Stimulated activated CD8-positive, alpha-beta memory T cell treated with anti-CD3 and anti-CD28 coated beads, Interleukin-4, amount 100 ng/mL, for 1 hour (primary cell): ENCODE measurements at places on chromosomes 1 and 21.

DNA sequence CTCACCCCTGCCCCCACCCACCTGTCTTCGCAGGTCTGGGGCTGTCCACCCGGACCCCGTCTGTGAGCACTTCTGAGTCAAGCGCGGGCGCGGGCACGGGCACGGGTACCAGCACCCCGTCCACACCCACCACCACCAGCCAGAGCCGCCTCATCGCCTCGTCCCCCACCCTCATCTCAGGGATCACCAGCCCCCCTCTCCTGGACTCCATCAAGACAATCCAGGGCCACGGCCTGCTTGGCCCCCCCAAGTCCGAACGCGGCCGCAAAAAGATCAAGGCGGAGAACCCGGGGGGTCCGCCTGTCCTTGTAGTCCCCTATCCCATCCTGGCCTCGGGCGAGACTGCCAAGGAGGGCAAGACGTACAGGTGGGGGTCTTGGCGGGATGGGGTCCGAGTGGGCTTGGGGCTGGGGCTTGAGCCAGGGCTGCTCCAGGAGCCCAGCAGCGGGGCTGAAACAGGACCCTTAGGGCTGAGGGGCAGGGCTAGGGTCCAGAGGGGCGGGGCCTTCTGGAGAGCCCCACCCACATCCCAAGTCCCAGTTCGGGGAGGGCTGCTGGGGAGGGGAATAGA is 23.9 kb downstream of the ZNF362 start:
- no peak for DNase-seq

GRCh38 chr1:2984399-2985061 is 36.7 kb upstream of the ACTRT2 start:
- DNase-seq: no peak

DNA sequence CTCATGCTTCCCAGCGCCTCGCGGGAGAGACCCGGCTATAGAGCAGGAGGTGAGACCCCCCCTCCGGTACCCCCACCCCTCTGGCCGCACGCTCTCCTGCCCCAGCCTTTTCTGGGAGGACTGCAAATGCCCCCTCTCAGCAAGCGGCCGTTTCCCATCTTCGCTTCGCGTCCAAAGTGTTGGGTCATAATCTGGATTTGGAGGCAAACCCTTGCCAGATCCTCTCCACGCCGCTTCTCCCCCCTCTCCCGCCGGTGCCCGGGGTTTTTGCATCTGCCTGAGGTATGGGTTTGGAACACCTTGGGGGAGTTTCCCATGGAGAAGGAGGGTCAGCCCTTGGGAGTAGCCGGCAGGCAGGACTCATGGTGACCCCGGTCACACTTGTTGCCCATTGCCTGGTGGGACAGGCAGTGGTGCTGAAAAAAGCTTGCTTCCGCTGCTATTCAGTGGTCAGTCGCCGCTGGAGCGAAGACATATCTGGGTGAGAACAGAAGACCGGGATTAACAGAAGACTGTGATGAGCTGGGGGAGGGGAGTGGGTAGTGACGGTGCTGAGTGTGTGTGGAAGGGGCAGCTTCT is 935 bp downstream of the KCNK2 start:
- no peak for DNase-seq

- DNase-seq: no peak
Measured at GRCh38 chr21:45920824-45921600, 60.6 kb upstream of the COL6A1 start.

DNA sequence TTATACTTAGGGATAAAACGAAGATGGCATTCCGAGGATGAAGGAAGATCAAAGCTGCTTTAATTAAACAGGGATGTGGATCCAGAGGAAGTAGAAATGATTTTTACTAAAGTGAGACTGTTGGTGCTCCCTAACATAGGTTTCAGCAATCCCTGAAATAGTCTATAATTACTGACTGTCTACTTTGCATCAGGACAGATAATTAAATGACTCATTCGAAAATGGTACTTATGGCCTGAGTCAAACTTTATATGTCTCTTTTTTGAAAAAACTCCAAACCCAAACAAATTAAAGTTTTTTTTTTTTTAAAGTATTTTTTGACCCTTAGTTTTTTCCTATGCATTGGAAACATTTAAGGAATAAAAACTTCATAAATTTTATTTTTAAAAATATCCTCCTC is 90.3 kb downstream of the LYST start:
- no peak for DNase-seq

DNA sequence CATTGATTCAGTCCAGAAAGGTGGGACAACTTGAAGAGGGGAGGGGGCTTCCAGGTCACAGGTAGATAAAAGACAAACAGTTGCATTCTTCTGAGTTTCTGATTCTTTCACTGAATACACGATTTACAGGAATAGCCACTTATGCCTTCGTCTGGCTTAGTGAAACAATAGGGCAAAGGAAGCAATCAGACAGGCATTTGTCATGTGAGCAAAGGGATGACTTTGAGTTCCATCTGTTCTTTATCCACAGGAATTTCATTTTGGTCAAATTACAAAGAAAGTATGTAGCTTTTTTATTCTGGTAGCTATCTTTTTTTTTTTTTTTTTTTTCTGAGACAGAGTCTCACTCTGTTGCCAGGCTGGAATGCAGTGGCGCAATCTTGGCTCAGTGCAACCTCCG is 202.5 kb downstream of the TTLL7 start:
- DNase-seq: no peak

DNA sequence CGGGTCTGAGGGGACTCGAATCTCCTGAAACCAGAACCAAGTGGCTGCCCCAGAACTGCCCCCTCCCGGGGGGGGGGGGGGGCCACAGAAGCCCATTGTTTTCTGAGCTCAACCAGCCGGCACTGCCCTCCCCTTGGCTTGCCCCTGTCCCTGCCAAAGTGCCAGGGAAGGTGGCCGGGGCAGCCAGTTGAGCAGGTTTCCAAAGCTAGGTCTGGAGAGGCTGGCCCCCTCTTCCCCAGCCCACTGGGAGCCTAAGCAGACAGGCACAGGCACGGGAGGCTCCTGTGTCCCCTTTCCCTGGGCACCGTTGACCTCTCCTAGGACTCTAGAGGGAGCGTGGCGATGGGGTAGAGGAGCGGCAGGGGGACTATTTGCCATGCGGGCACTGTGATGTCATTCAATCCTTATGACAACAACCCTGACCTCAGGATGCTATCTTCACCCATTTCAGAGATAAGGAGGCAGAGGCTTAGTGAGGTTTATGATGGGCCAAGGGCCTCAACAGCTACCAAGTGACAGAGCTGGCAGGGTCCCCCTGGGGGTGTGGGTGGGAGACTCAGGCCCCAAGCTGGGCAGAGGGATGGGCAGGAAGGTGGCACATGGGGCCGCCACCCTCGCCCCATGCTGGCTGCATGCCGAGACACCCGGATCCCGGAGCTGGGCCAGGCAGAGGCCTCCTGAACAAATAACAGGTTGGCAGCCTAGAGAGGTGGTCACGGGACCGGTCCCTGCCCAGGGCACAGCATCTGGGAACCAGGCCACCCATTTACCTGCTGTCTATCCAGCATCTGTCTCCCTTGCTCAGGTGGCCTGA is 35.0 kb downstream of the RAP1GAP start:
- DNase-seq: no peak

DNA sequence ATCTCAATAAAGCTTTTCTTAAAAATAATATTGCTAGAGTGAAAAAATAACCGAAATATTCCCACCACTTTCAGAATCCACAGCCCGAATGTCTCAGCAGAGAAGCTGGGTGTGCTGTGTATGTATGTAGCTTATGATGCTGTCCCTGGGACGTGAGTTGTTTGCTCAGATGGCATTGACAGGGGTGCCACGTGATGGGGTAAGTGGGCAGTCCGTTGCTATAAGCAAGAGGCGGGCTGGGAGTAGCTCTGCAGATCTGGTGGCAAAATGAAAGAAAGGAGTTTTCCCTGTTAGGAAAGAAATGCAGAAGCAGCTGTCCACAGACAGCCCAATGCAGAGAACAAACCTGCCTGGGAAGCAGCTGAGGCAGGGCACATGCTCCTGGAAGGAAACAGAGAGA is 3.8 kb upstream of the FAM20B start:
- no peak for DNase-seq

DNA sequence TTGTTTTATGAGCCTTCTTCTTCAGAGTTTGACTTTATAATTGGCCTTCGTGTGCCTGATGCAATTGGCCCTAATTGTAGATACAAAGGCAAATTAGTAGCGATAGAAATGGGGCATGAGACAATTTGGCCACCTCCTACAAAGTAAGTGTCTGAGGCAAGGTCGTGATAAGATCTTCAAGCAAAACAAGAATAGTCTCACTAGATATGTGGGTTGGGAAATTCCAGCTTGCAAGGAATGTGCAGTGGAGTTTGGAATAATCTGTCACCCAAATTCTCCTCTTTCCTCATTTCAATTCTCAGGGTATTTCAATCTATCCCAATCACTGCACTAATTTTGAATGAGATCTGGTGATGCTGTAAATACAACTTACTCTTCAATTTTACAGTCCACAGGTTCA is 11.4 kb upstream of the TSNAX start:
- DNase-seq: no peak
